ENCODE measurements at places on chromosomes 11 and 22.

- DNase-seq, result no peak
Observed at GRCh38 chr22:49849161-49850020, 4.3 kb upstream of the ZBED4 start.

GRCh38 chr11:114175706-114176105 lies 116.2 kb downstream of the ZBTB16 start:
- DNase-seq, result no peak

DNA sequence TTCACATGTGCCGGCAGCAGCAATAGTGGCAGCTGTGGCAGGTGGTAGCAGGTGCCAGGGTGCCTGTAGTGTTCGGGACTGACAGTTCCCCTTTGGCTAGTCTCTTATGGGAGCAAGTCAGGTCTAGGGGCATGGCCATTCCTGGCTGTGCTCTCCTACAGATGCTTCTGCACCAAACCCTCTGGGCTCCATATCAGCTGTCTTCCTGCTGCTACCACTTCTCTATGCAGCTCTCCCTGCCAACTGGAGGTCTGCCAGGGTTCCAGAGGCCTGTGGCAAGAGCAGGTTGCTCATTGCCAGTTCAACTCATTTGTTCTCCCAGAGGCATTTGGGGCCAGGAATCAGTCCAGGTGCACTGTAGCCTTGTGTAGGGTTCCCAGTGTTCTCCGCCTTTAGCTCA lies 473.7 kb downstream of the JRKL start:
- DNase-seq, result peak; percentile 85

DNA sequence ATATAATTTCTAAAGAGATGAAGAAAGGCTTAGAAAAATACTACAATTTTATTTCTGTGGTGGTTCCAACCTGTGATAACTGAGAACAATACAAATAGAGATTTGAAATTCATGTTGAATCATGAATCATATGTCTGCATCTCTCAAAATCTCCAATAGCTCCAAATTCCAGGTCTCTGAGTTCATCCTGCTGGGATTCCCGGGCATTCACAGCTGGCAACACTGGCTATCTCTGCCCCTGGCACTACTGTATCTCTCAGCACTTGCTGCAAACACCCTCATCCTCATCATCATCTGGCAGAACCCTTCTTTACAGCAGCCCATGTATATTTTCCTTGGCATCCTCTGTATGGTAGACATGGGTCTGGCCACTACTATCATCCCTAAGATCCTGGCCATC lies at the start of gene OR56B1:
OR56B1 (plus strand) TSS at position 53 of the 400 bp plus-strand sequence; CDS start at position 122, 69 bp downstream.
- DNase-seq, result no peak

GRCh38 chr22:38220653-38221386 lies 19.0 kb downstream of the MAFF start:
- DNase-seq, result no peak

DNA sequence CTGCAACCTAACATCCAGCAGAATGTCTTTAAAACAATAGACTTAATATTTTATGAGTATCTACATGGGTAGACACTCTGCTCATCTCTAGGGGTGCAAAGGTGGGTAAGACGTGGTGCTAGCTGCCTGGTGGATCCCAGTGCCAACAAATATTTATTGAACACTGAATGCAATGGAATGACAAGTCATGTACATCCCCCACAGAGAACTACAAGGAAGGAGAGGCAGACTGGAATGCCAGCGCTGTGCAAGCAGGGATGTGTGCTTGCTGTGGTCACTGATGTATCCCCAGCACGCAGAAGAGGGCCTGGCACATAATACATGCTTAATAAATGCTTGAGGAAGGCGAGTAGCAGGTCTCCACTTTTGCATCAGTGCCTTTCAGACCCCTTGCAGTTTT lies 61.9 kb downstream of the CD6 start:
- DNase-seq, result no peak
